ENCODE measurements at places on chromosomes 12 and 14. TPM values are rescaled to one million over a fixed set of nuclear protein-coding genes. Genes with fewer than 3 reads are reported as not detected.

CCDC175 gene
- 0.74 TPM for total RNA-seq

PLEKHD1 gene
- total RNA-seq = 0.11 TPM

INHBE gene
- not detected for total RNA-seq

RTN1 gene
- 13.9 TPM for total RNA-seq

KCNK10 gene
- total RNA-seq = 1.1 TPM

NUDT4 gene
- total RNA-seq = 103 TPM

P2RX2 gene
- not detected for total RNA-seq

HPD gene
- not detected for total RNA-seq

- DNase-seq = no peak
Measured at GRCh38 chr14:52049721-52050588, 18.9 kb downstream of the NID2 start.

DNA sequence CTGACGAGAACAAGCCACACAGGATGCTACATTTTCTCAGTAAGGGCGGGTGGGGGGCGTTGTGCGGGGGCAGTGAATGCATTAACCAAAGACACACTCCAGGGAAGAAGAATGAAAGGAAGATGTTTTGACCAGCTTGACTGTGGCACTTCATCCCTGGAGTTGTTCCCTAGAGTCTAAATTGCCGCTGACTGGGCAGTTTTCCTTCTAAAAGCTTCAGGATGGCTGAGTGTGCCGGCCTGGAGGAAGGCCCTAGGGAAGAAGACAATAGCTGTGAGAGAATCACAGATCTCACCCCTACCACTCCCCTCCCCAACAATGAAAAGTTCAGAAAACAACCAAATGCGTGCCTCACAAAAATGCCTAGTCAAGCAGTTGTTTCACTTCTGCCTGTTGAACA lies 67.2 kb downstream of the NKX2-1 start:
- DNase-seq = no peak

DNA sequence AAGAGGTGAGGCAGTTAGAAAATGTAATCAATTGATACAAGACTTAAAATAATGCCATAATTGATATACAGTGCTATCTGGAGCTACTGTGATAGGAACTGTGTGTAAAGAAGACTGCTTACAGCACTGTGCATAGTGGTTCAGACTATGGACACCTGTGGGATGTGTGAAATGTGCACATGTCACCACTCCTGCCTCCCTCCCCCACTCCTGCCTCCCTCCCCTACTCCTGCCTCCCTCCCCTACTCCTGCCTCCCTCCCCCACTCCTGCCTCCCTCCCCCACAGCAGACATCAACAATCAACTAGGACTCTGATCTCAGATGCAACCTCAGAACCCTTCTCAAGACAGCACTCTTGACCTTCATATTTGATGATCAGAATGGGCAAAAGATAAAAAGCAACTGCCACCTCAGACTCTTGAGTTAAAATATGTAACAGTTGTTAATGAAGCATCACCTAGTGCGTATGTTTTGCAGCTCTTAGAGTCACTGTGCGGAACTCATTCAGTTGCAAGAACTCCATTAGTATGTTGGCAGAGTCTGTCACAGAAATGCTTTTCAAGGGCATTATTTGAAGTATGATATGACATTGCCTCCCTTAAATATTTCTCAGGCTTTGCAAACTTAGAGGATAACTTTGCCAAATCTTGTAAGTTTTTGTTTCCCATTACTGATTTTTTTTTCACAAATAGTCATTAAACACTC lies 255.2 kb upstream of the DDHD1 start:
- no peak for DNase-seq

DNA sequence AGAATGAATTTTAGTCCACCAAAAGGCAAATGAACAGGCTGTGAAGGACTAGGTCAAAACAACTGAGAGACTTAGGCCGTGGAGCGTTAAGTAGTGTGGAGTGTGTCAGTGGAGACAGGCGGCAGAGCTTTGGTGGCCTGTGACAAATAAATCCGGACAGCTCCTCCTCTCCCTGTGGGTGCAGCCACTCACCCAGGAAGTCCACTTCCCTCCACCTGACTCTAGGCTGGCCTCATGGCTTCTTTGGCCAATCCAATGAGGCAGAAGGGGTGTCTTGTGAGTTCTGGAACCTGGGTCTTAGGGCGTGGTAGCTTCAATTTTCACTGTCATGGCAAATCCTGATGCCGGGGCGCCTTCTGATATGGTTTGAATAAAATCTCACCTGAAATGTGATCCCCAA lies 180.9 kb upstream of the C14orf180 start:
- no peak for DNase-seq

- DNase-seq = no peak
Measured at GRCh38 chr14:99686557-99687283, 2.6 kb downstream of the CYP46A1 start.

DNA sequence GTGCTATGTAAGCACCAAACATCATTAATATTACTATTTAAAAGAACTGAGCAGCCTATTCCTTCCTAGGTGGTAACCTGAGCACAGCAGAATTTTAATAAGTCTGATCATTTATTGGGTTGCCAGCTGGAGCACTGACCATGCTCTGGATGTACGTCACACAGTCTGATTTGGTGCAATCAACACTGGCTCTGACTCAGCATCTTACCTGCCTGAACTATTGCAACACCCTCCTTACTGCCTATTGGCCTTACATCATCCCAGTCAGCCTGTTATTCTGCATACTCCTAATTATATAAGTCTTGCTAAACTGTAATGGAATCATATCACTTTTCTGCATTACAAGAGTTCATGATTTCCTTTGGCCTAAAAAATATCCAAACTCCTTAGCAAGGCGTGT lies 149.7 kb downstream of the PTPRO start:
- no peak for DNase-seq

DNA sequence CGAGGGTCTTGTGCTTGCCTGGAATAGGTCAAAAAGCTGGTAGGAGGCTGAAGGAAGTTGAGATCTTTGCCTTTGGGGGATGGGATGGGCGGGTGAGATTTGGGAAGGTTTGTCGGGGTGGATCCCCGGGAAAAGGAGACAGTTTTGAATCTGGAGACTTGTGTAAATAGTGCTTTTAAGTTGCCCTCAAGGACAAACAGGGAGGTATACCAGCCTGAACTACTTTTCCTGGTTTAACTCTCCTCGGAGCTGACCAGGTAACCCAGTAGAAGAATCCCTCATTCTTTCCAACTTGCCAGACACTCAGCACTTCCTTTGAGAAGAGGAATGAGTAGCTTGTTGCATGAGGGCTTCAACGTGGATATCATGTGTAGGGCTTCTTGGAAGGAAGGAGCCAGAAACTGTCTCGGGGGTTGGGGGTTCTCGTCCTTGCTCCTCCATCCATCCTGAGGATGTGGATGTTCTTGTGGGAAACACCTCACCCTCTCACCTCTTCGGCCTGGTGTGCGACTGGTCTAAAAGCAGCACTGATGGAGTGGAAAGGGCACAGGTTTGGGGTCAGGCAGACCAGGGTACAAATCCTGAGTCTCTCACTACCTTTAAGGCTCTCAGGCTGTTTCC lies 1.9 kb downstream of the TEAD4 start:
- no peak for DNase-seq

- no peak for DNase-seq
Measured at GRCh38 chr12:76074701-76075336, 9.7 kb downstream of the NAP1L1 start.

GRCh38 chr14:25118671-25119070 lies 68.7 kb upstream of the STXBP6 start:
- no peak for DNase-seq

GRCh38 chr12:77308056-77308455 lies 242.7 kb upstream of the E2F7 start:
- no peak for DNase-seq

DNA sequence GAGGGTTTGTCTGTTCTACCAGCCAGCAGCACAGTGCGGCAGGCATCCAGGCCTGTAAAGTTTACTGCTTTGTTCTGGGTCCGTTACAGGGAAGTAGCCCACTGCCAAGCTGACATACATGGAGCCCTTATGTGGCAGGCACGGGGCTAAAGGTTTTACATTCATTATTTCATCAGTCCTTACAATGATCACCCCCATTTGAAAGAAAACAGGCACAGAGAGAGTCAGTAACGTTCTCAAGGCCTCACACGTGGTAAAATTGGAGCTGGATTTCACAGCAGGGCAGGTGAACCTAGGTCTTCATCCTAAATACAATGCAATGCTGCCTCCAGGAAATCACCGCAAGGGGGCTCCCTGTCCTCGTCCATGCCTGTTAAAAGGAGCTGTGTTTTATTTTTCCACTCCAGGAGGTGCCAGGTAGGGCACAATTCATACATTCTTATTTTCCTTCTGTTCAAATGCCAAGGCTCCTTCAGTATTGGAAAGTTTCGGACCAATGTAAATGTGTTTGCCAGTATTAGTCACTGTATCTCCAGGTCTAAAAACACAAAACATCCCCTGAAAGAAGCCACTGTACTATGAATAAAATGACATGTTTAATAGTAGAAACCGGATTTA lies 172.2 kb upstream of the GZMB start:
- no peak for DNase-seq

- DNase-seq = no peak
Measured at GRCh38 chr12:121748571-121749265, 36.2 kb downstream of the TMEM120B start.

DNA sequence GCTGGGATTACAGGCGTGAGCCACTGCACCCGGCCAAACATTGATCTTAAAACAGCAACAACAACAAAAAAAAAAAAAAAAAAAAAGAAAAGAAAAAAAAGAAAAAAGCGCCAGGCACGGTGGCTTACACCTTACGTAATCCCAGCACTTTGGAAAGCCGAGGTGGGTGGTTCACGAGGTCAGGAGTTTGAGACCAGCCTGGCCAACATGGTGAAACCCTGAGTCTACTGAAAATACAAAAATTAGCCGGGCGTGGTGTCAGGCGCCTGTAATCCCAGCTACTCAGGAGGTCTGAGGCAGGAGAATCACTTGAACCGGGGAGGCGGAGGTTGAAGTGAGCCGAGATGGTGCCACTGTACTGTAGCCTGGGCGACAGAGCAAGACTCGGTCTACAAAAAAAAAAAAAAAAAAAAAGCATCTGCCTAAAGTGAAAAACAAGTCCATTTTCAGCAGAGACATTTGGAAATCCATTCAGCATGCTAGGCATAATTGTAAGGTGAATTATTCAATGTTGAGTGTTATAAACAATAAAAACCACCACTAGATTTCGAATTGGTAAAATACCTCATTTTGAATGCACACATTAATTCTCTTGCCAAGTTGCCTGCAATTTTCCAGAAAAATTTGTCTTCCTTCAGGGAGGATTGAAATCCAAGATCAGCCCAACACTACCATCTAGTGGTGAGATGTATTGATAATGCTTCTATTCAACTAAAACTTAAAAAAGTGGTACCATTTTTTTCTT lies 8.0 kb upstream of the CERS5 start:
- peak; percentile 78 for DNase-seq

DNA sequence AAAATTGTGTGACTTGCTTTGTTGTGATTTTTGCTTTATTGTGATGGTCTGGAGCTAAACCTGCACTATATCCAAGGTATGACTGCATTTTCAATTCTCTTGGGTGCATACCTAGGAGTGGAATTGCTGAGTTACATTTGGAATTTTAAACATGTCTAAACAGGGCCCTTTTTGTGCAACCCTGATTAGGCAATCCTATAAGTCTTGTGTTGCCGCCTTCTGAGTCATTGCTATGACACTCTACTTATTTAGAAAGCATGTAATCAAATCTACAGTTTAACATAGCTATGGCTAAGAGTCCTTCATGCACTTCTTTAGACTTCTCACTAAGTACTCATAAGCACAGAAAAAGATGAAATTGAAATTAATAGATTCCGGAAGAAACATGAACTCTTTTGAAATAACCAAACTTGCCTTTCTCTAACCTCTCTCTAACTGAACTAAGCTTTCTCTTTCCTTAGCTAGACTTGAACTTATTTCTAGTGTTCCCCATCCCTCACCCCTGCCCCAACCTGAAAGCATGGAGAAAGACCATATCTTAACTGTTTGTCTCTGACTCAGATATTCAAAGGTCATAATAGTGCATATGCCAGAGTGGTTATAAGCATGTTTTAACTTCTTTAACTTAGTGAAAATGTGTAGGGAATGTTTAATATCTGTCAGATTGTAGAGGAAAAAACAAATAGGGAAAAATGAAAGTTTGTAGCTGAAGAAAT lies 203.0 kb downstream of the SNAPC1 start:
- DNase-seq = no peak

DNA sequence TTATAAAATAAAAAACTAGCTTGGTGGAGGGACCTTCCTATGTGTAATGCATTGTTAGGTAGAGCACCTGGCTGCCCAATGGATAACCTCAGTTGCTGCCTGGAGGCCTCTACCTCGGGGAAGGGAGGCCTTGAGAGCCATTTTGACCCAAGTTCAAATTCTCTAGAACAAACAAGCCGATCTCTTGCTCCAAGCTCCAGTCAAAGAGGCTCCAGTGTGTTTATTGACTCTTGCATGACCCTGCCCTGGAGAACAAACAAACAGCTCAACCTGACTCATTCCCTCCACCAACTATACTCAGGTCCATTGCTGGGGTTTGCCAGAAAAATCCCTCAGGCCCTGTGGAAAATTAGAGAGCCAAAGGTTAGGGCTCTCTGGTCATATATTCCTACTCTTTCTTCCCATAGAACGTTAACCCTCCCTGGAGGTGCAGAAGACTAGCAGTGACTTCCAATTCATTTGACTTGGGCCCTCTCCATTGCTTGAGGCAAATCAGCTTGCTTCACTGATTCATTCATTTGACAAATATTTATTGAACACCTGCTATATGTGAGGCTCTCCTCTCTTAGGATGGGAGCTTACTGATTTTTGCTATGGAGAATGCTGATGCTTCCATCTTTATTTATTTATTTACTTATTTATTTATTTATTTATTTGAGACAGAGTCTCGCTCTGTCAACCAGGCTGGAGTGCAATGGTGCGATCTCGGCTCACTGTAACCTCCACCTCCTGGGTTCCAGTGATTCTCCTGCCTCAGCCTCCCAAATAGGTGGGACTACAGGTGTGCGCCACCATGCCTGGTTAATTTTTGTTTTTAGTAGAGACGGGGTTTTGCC lies 73.7 kb upstream of the CISTR start:
- no peak for DNase-seq

DNA sequence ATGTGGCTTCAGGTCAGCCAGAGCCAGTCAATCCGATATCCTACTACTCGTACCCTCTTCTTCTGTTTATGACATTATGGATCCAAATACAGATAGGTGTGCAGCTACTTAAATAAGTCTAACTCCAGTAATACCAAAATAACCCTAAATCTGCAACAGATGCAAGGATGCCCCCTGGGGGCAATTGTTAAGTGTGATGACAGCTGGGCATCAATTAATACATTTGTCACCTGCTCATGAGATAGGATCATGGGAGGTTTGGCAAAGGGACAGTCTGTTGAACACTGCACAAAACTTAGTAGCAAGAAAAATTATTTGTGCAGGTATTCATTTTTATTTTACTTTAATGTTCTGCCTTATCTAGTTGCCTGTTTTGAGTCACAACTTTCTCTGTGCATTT lies 83.2 kb downstream of the SLC38A6 start:
- DNase-seq = no peak

DNA sequence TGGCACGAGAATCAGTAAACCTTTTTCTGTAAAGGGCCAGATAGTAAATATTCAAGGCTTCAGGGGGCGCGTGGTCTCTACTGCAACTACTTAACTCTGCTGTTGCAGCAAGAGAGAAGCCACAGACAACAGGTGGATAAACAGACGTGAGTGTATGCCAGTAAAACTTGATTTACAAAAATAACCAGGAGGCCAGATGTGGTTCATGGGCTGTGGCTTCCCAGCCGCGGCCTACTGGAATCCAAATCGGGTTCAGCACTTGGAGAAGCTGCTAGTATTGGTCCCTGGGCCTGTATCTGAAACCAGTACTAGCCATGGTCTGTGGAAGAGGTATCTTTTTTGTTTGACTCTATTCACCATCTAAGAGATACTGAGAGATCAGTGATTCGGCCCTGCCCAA lies 13.3 kb downstream of the PPP2R5C start:
- DNase-seq = no peak
